ENCODE measurements at places on chromosomes 1 and 21.
A peak's percentile ranks its signal among the peaks of the same experiment; 100 is the strongest.

DNA sequence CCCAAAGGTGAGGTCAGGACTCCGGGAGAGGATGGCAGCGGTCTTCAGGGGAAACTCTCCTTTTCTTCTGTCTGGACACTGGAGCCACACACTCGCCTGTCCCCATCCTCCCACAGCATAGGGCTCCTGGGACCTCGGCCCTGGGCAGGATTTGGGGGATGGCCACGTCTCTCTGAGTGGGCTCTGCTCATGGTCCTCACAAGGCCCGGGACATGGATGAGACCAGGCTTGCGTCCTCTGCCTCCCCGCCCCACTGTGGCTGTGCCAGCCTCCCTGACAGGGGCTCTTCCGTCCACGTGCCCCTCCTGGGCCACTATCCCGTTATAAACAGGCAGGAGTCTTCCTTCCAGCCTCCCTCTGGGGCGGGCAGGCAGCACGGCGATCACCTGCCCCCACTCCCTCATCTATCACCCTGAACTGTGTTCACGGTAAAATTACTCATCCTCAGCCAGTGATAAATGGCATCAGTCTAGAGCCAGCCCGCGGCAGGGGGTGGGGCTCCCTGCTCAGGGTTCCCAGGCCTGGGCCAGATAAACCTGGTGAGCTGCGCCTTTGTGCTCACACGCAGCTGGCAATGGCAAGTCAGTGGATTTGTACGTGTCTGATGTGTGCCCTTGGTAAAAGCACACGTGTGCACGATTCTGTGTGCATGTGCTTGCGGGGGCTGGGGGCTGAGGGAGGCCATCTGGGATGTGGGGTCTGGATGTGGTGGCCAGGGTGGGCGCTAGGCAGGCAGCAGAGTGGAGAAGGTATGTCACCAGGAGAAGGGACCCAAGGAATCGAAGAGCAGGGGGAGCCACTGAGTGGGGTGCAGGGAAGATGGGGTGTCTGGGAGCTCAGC is 12.6 kb upstream of the SAMD11 start:
- peak; percentile 69 for DNase-seq

- DNase-seq = no peak
Measured at GRCh38 chr1:39214714-39214997, 10.2 kb downstream of the MACF1 start.

DNA sequence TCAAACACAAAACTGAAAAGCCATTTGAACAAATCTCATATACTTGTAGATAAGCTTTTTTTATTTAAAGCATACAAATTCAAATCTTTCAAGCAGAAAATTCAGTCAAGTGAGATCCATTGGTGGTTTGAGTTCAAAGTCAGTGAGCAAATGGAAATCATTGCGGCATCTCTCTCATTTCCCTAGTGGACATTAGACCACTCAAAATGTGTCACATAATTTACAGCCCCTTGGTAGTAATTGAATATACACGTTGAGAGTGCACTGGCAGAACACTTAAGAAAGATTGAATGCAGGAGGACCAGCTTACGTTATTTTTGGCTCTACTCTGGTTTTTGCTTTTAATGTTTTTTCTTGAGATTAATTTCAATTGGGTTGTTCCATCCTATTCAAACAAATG is 633.7 kb downstream of the USP25 start:
- DNase-seq = no peak

DNA sequence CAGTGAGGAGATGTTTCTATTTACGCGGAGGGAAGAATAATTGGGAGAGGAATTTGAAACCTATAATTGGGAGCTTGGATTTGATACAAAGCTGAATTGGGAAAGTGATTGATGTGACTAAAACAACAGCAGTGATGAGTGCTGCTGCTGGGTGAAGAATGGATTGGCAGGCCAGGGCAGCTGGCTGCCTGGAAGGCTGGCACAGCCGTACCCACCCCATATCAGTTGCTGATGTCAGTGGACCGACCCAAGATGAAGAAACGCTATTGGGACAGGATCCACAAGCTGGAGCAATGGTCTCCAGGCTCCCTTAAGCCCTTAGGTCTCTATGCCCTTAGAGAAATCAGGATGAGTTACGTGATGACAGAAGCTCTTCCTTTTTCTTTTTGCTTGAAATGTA is 47.4 kb downstream of the GRIK1 start:
- no peak for DNase-seq

DNA sequence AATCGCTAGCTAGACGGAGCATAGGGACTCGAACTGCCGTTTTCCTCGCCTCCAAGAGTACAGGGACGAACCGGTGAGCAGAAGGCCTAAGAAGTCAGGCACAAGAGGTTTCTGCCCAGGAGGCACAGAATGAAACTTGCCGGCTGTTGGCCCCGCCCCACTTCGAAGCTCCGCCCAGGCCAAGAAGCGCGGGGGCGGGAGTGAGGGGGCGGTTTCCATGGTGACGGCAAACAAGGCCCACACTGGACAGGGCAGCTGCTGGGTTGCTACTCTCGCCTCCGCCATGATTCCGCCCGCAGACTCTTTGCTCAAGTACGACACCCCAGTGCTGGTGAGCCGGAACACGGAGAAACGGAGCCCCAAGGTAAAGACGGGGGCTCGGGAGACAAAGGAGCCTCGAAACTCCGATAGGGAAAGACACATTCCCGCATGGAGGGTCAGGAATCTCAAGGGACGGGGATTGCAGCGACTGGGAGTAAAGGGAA is at the start of gene DNALI1:
Gene DNALI1 (plus strand): TSS at position 229 of the 485 bp plus-strand sequence. CDS start 55 bp downstream, at position 284.
- peak; percentile 91 for DNase-seq

GRCh38 chr1:176628775-176629174 is 165.8 kb downstream of the PAPPA2 start:
- DNase-seq = no peak

DNA sequence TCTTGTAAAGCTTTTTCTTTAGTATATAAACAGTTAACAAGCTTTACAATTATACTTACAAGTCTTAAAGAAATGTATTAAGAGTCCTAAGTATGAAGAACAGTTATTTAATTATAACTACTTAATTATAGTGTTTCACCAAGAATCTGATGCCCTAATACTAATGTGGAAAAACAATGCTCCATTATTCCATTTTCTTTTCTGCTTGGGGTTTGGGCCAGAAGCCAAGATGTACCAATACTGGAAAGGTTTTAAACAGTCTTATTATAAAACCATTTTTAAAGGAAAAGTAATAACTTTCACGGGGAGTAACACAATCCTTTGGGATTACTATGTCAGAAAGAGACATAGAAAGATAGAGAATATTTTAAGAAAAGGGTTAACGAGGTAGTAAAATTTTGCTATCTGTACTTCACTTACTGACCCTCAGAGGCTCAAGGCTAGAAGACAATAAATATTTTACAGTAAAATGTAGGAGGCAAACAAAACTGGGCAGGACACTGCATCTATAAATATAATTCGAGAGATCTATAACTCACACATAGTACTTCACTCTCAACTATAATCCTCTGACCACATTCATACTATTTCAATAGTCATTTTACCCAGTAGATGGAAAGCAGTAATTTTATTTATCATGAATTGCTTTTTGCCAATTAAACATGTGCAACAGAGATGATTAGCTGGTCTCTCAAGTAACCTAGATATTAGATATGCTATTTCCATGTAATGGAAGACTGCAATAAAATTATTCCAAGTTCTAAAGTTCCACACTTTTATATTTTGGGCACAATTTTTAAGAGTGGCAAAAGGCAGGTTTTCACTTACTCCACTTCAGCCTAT is 63.9 kb downstream of the LTN1 start:
- no peak for DNase-seq

DNA sequence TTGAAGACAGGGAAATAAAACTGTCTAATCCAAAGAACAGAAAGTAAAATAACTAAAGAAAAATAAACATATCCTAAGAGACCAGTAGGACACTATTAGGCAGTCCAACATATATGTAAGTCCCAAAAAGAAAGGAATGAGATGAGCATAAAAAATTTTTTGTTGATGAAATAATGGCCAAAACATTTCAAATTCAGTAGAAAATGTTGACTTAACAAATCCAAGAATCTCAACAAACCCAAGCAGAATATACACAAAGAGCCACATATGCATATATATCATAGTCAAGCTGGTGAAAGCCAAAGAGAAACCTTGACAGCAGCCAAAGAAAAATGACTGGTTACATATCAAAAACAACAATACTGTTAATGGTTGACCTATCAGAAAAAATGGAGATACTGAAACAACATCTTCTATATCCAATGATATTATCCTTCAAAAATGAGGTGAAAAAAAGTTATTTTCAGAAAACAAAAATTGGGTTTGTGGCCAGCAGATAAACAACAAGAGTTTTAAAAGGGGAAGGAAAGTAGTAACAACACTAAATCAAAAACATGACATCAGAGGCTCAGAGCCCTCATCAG is 26.4 kb downstream of the ZNF644 start:
- no peak for DNase-seq

- DNase-seq = no peak
Measured at GRCh38 chr1:99644279-99645004, 1.5 kb upstream of the PALMD start.

Data from mucosa of gallbladder (tissue), 1 donor.